ENCODE measurements at places on chromosomes 6 and 20.

GRCh38 chr6:10613723-10614122, 80.7 kb downstream of the C6orf52 start:
- no peak for DNase-seq

DNA sequence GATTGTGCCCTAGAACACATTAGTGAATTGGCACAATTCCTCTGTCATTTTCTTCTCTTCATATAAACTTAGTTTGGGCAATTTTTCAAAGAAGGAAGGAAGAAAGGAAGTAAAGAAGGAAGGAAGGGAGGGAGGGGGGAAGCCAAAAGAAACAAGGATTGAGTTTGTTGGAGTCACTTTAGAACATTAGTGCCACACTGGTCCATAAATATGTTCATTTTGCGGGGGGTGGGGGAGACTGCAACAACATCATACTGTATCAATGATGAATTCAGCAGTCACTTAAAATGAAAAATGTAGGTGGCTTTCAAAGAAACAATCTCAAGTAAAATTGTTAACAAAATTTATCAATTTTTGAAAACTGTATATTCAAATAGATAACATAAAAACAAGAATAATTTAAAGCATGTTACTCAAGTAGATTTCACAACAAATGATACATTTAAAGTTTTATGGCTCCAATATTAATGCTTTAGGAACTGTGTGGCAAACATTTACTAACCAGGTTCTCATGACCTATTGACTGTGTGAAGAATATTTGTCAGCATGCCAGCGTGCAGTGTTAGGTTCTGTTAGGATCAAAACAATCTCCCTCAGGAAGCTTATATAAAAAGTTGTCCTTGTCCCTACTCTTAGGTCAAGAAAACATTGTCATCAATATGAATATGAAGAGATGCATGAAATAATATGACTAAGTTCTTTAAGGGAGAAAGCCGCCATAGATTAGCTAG, 208.1 kb upstream of the AGPAT4 start:
- no peak for DNase-seq

DNA sequence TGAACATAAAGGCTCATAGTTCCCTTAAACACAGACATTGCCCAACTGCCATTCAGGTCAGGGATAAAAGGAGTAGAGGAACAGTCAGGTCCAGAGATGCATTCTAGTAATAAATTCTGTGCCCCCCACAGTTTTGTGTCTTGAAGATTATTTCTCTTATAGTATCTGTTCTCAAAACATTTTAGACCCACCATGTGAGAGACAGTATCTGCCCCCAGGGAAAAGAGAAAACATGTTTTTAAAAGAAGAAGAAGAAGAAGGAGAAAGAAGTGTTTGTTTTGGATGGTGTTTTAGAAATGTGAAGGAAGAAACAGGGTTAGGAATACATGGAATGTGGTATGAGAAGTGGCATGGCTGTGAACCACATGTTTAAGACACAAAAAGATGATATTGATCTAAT, 629.6 kb upstream of the EPHA7 start:
- peak; percentile 79 for DNase-seq

- no peak for DNase-seq
Measured at GRCh38 chr6:97978855-97979271, 695.8 kb upstream of the MMS22L start.

DNA sequence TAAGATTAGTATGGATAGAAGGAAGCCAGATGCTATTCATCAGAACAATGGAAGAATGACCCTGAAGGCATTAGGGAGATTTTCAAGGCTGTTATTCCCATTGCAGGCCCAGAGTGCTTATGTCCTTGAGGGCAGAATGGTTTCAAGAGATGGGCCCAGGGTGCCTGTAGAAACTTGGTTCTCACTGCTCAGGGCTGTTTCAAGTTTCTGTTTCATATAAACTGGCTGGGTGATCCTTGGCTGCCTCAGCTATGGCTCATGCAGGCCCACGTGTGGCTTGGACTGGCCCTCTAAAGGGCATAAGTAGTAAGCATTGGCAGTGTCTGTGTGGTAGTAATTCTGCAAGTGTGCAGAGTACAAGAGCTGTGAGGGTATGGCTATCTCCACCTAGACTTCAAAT, 540.9 kb upstream of the MAN1A1 start:
- no peak for DNase-seq

DNA sequence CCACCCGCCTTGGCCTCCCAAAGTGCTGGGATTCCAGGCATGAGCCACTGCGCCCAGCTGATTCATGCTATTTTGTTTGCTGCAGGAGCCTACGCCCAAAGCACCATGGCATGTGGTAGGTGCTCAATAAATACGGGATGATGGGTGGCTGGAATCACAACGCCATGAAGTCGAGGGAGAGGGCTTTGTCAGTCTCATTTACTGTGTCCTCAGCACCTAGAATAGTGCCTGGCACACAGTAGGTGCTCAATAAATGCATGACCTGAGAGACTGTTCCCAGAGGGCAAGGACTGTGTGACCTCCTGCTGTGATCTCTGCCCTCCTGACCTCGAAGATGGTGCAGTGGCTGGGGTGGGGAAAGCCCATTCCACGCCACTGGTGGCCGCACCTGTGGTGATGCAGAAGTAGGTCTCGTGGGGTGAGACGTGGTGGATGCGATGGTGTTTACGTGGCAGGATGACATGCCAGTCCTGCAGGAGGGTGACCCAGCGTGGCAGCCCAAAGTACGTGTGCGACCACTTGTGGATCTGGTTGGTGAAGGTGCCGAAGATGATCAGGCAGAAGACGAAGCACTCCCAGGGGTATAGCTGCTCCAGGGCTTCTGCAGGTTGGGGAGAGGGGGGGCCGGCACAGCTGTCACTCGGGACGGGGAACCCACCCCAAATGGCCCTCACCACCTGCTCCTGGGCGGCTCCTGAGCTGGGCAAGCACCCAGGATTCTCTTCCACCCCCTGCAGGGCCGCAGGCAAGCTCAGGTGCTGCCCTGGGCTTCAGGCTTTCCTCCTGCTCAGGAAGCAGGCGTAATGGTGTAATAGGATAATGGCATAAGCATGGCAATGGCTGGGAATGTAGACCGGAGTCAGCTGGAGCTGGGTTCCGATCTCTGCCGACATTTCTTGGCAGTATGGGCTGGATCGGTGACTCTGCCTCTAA, 14.9 kb upstream of the UBE2V1 start:
- DNase-seq = no peak

DNA sequence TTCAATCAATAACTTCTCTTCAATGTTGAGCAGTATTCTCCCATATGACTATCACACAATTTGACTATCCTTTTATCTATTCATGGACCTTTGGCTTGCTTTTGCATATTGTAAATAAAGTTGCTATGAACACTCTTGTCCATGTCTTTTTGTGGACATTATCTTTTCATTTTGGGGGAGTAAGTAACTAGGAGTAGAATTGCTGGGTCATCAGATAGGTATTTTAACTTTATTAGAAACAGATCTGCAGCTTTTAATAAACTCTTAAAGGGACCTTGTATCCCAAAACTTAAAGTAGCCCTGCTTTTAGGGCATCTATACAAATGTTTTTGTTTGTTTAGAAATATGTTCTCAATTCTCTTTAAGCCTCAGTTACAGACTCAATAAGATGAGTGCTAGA, 614.2 kb upstream of the CITED2 start:
- DNase-seq = no peak

DNA sequence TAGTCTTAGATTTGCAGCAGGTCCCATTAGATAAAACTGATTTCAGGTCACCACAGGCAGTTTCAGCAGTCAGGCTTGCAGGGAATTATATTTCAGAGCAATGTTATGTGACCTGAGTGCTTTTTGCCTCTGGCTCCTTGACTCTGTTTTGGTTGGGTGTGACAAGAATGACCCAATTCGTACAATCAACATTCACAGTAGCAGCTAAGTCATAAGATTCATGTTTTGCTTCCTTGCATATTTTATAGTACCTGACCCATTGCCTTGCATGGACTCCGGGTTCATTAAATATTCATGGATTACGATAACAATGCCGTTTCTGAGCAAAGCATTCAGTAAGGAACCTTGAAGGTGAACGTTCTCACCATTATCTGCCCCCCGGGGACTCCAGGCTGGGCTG, 152.0 kb upstream of the CST7 start:
- DNase-seq = no peak

- DNase-seq = no peak
Measured at GRCh38 chr6:140009286-140009685, 634.8 kb upstream of the CITED2 start.

Measured in smooth muscle cell of the brain vasculature (primary cell).